T-helper 22 cell (primary cell): ENCODE measurements at places on chromosomes 16 and 17.

DNA sequence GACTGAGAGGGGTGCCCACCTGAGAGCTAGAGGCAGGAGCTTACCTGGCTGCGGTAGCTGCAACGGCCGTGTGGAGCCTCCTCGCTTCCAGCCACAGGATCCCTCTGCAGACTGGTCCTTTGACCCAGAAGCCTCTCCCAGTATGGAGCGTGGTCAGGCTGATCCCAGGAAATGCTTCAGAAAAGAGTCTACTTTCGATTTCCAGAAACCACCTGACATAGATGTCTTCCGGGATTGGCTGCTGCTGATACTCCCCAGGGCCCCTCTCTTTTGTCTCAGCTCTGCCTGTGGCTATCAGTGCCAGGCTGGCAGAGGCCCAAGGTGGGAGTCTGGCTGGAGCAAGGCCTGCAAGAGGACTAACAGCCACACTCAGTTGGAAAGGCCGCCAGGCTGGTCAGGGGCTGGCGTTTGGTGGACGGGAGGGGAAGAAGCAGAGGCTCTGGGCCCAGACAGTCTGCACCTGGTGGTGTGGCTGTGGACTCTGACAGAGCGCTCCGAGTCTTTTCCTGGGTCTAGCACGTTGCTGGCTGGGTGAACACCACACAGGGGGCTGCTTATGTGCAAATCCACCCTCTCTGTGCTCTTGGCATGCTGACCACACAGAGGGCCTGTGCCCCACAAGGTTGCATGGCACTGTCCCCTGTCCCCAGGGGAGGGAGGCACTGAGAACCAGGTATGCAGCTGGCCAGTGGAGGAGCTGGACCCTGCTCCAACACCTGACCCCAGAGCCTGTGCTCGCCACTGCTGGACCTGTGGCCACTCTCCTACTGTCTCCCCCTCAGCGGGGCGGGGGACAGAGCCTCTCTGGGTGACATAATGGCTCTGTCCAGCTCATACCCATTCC, at the start of gene LGALS3BP:
LGALS3BP (minus strand) TSS at position 144 of the 844 bp plus-strand sequence. CDS start 2,732 bp downstream, outside the sequence.
- no peak for DNase-seq

GRCh38 chr16:13390093-13390985, 488.9 kb downstream of the SHISA9 start:
- no peak for DNase-seq

DNA sequence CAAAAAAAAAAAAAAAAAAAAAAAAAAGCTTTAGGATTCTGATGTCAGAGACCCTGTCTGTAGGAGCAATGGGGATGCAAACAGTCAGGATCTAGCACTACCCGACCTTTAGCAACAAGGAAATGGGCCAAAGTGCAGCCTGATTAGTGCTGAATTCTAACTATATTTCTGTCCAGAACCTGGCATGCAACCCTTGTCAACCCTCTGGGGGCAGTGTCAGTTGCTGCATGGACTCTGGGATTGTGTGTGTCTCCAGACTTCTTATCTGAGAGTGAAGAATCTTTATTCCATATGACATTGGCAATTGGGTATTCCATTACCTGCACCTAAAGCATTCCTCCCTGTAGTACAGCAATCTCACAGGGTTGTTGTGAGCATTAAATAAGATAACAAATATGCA, 120.3 kb upstream of the CRHR1 start:
- no peak for DNase-seq

DNA sequence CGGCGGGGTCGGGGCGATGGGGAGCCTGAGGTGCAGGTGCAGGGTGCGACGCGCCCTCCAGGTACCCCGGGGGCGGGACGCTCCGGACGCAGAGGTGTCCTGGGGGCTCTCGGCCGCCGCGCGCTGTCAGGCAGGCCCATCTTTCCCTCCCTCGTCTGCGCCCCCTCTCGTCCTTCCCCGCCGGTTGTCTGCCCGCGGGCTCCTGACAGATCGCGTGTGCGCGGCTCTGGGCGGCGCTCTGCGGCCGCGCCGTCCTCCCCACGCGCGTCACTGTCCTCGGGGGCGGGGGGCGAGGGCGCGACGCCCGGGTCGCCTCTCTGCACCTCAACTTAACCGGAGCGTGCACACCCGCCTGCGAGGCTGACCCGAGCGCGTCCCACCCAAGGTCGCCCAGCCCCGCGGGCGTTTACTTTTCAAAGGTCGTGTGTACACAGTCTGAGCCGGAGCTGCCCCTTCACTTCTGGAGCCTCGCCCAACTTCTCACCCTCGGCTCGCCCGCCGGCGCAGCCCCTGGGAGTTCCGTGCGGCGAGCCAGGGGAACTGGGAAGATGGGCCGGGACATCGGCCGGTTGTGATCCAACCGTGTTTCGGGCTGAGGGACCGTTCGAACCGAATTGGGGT, 512 bp downstream of the AKAP1 start:
- DNase-seq, result peak; percentile 49

GRCh38 chr16:66004699-66005098, 361.8 kb upstream of the CDH5 start:
- no peak for DNase-seq

DNA sequence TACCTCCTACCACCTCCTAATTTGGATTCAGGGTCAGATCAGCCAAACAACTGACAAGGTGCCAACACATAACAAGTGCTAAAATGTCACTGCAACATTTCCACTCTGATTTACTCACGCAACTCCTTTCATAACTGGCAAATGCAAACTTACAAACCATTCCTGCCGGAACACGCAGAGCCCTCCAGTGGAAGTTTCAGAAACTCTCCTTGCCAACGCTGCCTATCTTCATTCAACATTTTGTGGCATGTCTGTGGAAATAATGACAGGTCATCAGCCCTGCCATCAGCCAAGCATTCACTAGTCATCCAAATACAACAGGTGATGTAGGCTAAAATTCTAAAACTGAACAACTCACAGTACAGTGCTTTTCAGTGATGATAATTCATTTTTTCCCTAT, 37.7 kb upstream of the OR3A1 start:
- no peak for DNase-seq

DNA sequence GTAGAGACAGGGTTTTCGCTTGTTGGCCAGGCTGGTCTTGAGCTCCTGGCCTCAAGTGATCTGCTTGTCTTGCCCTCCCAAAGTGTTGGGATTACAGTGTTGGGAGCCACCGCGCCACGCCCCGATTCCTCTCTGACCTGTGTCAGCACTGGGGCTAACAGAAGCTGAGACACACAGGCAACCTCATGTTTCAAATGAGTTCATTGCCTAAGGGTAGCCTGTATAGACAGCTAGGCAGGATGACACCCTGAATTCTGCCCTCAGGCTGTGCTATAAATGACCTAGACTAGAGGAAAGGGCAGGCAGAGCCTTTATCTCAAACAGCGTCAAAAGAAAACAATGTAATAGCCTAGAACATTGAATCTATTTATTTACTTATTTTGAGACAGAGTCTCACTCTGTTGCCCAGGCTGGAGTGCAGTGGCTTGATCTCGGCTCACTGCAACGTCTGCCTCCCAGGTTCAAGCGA, 2.3 kb upstream of the CDK3 start:
- no peak for DNase-seq

GRCh38 chr17:74239172-74239571, 25.8 kb downstream of the TTYH2 start:
- no peak for DNase-seq

- no peak for DNase-seq
These were observed 206.8 kb downstream of the CA10 start for GRCh38 chr17:51951741-51952140.

DNA sequence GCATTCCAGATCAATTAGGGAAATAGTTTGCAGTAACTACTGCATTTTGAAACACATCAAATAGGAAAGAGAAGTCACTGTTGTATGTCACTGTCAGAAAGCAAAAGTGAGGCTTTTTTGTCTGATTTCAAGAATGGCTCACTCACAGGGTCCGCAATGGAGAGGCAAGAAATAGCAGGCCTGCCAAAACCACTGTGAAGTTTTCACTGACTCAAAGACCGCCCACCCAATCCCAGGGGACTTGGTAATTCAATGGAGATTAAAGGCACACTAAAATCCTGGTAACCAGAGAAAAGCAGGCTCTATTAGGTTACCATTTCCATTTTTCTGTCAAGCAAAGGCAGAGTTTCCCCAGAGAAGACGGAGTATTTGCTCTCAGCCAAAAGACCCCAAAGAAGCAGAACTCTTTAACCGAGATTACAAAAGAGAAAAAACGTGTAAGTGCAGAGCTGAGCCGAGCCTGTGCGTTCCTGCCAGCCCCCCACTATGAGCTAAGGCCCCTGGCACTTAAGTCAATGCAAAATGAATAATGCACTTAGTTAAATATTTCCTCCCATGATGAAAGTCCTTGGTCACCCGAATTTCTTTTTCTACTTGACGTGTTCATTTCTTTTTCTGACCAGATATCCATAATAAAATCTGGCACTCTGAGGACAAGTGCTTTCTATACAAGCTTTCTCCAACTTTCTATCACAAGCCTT, 57.0 kb downstream of the FOXL1 start:
- no peak for DNase-seq

GRCh38 chr17:16135461-16135860, 79.9 kb downstream of the NCOR1 start:
- DNase-seq, result no peak

DNA sequence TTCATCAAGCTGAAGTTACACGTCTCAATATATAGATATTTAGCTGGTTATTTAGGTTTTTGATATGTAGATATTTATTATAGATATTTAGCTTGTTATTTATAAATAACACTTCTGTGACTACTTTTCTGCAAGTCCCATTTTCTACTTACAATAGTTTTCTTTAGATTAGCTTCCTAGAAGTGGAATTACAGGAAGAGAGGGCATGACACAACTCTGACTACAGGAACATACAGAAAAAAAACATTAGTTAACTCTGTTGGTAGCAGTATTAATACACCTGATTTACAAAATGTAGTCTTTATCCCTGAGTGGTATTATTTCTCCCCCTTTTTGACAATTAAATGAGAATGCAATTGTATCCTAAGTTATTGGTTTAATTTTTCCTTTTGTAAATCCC, 21.2 kb upstream of the CCL1 start:
- no peak for DNase-seq

- DNase-seq, result no peak
These were observed 2.7 kb downstream of the RUSF1 start for GRCh38 chr16:31505483-31505882.

- no peak for DNase-seq
These were observed 39.3 kb downstream of the SMG6 start for GRCh38 chr17:2264067-2264860.

DNA sequence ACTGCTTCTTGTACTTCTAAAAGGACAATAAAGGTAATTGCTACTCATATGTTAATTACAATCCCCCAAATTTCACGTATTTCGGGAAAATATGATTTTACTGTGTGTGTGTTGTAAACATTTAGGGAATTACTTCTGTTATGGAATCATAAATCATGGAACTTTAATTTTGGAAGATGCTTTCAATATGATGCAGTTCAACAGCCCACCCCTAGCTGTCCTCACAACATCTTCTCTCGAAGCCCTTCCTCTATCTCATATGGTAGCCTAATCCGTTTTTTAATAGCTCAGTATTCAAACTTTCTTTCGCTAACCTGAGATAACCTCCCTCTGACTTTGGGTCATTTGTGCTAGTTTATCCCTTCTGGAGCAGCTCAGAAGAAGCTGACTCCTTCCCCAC, 78.4 kb downstream of the ANKFN1 start:
- DNase-seq, result no peak

DNA sequence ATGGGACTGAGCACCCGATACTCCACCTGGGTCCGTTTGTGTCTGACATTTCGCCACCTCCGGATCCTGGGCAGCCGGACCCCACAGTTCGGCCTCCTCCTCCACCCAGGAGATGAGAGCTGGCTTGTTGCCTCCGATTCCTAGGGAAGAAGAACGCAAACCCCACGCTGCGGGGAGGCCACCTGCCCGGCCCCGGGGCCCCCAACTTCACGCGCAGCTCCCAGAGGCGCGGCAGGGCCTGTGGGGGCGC, 542 bp downstream of the ZNF764 start:
- no peak for DNase-seq

GRCh38 chr16:59164461-59164860, 430.3 kb upstream of the GOT2 start:
- DNase-seq, result no peak

DNA sequence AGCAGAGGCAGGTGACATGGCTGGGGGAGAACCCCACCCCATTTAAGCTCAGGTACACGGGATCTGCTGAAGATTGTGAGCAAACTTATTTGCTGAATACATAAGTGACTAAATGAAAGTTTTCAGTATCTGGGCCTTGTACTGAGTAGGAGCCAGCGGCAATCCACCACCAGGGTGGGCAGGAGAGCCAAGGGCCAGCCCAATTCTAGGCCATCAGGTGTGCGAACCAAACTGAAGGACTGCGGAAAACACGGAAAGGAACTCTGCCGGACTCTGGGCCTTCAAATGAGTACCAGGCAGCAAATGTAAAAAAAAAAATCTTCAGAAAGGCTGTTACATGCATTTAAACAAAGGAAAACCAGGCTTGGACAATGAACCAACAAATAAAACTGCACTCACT, 19.7 kb downstream of the ARHGAP17 start:
- DNase-seq, result no peak

DNA sequence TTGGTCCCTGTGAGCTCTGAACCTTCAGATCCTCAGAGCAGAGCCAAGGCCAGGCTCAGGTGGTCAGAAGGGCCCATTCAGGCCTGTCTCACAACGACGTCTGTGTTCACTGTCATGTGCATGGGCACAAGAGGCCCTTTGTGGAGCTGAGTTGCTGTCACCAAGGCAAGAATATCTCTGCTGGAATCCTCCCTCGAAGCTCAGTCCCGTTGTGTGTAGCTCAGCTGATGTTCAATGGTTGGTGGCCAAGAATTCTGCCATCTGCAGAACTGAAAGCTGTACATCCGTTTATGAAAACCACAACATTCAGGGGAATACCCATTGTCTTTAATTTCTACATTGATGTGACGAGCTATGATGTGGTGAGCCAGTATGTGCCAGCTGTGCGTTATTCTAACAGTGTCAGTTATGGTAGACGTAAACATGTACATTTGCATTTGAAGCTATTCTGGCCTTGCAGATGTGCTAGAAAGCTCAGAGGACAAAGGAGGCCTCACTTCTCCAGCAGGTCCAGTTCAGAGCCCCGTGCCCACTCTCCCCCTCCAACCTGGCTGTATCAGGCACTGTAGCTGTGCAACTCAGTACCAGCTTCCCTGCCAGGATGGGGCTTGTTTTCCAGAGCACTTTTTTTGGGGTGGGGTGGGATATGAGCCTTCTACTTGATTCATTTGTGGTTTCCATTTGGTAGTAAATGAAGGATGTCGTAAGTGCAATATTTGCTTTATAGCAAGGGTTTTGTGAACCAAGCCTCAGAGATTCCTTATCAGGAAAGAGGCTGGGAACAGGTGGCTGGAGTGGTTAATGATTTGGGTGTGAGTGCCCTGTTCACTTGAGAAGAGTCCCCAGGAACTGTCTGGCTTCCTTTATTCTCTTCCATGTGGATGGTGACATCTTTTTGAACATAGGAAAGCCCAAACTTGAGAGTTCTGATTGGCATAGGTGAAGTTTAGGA, 56.1 kb downstream of the B9D1 start:
- DNase-seq, result peak; percentile 8

GRCh38 chr16:15856901-15857698, at the start of gene MYH11:
Gene MYH11, minus strand, starts transcription at chr16:15857028. Its CDS starts 18,776 bp downstream, at chr16:15838252.
- DNase-seq, result no peak

GRCh38 chr17:61239953-61240352, 159.7 kb upstream of the TBX2 start:
- DNase-seq, result no peak
